Activated T-cell treated with anti-CD3 and anti-CD28 coated beads, Interleukin-2, amount 50 U/mL, for 72 hours (primary cell): ENCODE measurements at places on chromosomes 2 and 18. TPM values are rescaled to one million over a fixed set of nuclear protein-coding genes. Genes with fewer than 3 reads are reported as not detected.

Gene TTR
- total RNA-seq = not detected

DNA sequence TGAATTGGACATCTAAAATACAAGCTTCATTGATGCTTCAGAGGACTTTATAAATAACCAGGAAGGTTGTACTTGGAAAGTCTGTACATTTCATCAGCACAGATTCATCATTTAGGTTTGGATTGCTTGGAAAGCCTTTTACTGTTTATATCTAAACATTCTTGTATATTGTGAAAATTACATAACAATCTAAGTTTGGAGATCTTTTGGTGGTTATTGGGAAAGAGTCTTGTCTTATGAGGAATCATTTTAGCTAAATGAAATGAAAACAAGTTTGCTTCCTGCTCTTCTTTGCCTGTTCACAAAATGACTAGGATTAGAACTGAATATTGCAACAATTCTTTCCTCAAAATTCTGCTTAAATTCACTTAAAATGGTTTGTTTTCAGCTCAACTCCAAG lies 79.3 kb downstream of the ABI2 start:
- no peaks in the 10 kb centered on the region for H3K27me3 ChIP-seq
- H3K4me1 ChIP-seq = no peaks in the 10 kb centered on the region
- no peak overlapping the region for H3K4me3 ChIP-seq
- H3K36me3 ChIP-seq = peaks cover 4% of the 10 kb centered on the region

Gene SERPINB12
- not detected for total RNA-seq

Gene FHOD3
- not detected for total RNA-seq

DNA sequence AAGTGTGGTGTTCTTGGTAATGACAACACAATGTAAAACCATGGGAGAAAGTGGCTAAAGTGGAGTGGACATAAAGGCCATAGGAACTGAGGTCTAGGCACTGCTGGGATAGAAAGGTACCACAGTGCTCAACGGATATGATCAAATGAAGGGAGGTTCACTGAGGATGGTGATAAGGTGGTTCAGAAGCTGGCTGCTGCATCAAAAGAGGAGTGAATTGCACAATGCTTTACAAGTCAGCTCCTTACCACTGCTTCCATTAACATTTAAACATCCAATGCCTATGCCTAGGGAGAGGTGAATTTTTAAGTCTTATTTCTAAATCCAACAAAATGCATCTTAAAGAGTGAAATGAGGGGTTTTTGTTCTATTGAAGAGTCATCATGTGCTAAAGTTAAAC lies 100.1 kb upstream of the ITGB6 start:
- peaks cover 67% of the 10 kb centered on the region for H3K4me1 ChIP-seq
- no peak for DNase-seq
- no peaks in the 10 kb centered on the region for H3K27me3 ChIP-seq
- peaks cover 26% of the 10 kb centered on the region for H3K36me3 ChIP-seq

Gene PPM1B
- total RNA-seq = 60.1 TPM
